Pancreas (tissue), 10 donors: ENCODE measurements at places on chromosomes 4 and X. TPM values are rescaled to one million over a fixed set of nuclear protein-coding genes. Genes with fewer than 3 reads are reported as not detected.

Gene FATE1
- not detected for total RNA-seq

Gene KLB
- 3.3 TPM for total RNA-seq

Gene GLRB
- total RNA-seq: 7.3 TPM

Gene SPANXN3
- not detected for total RNA-seq

Gene CXCL9
- total RNA-seq: not detected

Gene RIPPLY1
- total RNA-seq: not detected

Gene ASB5
- not detected for total RNA-seq

Gene CLGN
- total RNA-seq: 0.71 TPM

GRCh38 chrX:53288189-53288588 is 6.8 kb upstream of the IQSEC2 start:
- DNase-seq: no peak

DNA sequence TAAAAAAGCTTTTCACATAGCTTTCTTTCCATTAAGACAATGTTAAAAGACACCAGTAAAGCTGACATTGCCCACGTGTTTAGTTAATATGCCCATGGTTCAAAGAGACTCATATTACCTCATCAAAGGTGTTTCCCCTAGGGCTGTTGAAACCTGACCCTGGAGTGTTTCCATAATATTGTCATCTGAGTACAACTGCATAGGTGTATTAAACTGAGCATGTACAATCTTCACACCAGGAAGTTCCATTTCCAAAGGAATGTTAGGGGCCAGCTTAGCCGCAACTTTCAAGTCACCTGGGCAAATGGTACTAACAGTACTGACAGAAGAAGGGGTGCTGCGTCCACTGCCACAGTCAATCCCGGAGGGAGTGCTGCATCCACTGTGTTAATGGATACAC is 27.1 kb downstream of the PDLIM3 start:
- DNase-seq: no peak

- DNase-seq: no peak
Measured at GRCh38 chr4:108346818-108347210, 178.1 kb upstream of the LEF1 start.

- no peak for DNase-seq
Measured at GRCh38 chrX:82384401-82384800, 1123.7 kb upstream of the POU3F4 start.

DNA sequence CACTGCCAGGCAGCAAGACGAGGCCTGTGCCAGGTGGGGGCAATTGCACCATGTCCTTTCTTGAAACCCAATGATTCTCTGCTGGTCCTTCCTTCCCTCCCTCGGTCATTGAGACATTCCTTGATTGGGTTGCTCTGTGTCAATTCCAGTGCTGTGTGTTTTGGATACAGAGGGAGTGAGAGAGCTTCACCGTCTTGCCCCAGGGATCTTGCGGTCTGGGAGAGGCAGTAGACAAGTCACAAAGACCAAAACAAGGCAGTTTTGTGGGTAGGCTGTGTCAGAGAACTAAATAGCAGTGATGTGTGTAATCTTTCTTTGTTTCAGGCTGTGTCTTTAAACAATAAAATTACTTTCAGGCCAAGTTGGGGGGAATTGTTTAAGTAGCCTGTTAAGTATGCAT is 38.8 kb upstream of the TADA2B start:
- peak; percentile 19 for DNase-seq

- no peak for DNase-seq
Measured at GRCh38 chr4:121824950-121825349, 1.3 kb upstream of the CCNA2 start.

- DNase-seq: no peak
Measured at GRCh38 chr4:123114915-123115756, 192.7 kb upstream of the NUDT6 start.

- DNase-seq: no peak
Measured at GRCh38 chr4:164926301-164926700, 49.3 kb downstream of the APELA start.

DNA sequence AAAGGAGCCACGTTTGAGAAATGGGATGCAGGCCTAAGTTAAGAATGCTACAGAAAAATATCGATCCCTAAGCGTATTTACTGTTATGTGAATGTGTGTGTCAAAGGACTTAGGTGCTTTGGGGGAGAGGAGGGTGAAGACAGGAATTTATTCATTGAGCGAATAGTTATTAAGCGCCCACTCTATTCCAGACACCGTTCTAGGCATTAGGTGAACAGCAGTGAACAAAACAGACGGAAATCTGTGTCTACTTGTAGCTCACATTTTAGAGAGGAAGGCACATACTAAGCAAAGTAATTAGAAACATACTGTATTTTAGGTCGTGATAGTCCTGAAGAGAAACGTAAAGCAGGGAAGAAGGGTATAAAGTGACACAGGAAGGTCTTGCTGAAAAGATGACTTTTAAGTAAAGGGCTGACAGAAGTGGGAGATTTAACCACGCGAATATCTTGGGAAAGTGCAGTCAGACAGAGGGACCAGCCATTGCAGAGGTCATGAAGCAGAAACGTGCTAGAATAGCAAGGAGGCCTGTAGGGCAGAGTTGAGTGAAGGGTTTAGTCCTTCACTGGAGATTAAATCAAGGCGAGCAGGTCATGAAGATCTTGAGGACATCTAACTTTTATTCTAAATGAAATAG is 541 bp downstream of the AIMP1 start:
- no peak for DNase-seq

- no peak for DNase-seq
Measured at GRCh38 chr4:114464726-114465272, 133.8 kb upstream of the UGT8 start.

DNA sequence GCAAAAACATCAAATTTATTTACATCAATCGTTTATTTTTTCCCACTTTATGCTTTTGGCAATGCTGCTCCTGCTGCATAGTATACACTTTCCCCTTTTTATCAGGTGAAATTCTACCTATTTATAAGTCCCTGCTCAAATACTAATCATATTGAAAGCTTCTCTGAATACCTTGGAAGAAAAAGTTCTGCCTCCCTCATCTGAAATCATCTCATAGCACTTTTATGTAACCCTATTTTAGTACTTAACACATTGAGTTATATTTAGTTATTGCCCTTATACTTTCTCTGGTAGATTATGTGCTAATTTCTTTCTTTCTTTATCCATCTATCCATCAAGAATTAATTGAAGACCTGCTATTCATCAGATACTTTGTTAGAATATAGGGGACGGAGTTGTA is 1.1 kb upstream of the WDR17 start:
- DNase-seq: no peak

DNA sequence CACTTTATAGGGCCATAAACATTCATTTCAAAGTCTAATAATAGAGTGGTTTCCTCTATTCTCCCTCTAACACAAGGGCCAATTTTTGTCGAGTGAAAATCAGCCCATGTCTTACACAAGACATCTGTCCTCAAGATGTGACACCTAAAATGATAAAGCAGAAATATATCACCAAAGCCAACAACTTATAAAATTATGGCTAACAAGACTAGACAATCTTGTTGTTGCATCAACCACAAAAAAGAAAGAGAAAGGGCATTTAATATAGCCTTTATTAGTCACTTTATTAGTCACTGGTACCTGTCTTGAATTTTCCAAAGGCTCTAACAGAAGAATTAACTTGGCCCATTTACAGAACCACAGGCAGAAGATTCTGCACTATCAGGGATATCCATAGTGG is 161.6 kb downstream of the SMIM20 start:
- no peak for DNase-seq

GRCh38 chrX:20063153-20063552 is 53.6 kb downstream of the MAP7D2 start:
- no peak for DNase-seq

DNA sequence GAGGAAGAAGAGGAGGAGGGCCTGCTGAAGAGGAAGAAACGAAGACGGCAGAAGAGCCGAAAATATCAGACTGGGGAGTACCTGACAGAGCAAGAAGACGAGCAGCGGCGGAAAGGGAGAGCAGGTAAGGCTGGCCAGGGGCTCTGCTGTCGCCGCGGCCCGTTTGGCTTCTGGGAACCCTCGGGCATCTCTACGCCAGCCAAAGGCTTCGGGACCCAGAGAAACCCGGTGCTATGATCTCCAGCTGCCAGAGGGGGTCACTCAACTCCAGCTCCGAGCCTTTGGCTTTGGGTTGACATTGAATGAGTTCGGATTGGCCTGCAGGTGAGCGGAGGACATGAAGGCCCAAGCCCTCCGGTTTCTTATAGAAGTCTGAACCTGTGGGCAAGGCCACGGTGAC is 42.8 kb downstream of the BCORL1 start:
- no peak for DNase-seq
